ENCODE measurements at places on chromosomes 1 and 21.

GRCh38 chr1:226972931-226973330 lies 32.8 kb downstream of the COQ8A start:
- no peak for DNase-seq

DNA sequence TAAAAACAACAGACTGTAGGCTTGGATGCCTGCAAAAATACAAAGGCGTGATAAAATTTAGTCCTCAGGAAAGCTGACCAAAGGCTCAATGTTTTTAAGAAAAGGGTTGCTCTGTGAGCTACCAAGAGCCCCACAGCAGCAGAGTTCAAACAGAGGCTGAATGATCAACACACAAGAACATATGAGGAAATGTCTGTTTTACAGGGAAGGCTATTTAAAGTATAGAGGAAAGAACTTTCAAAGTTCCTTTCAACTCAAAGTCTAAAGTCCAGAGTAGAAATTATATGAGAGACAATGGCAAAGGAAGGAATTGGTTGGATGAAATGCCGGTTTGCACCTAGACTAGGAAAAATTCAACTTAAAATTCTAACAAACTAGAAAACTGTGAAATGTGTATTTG lies 8.6 kb downstream of the CLSTN1 start:
- DNase-seq = no peak

DNA sequence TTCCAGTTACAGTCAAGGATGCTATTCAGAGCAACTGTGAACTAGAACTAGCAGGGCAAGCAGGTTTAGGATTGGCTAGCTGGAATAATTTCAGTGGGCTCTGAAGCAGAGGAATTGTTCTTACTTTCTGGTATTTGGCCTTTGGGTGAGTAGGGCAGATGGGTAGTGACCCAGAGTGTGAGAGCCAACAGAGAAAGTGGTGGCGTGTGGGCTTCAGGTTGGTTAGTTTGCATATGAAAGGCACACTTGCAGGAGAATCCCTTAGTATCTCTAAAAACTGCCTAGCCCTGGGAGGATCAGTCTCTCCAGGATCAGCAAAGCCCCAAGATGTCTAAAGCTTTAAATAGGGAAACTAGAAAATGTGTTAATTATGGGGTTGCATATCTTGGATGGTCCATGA lies 67.6 kb upstream of the LRRC8B start:
- no peak for DNase-seq

- no peak for DNase-seq
These were observed 106.9 kb downstream of the ASH1L start for GRCh38 chr1:155455588-155456195.

- DNase-seq = no peak
These were observed 50.1 kb downstream of the IL23R start for GRCh38 chr1:67216401-67216800.

DNA sequence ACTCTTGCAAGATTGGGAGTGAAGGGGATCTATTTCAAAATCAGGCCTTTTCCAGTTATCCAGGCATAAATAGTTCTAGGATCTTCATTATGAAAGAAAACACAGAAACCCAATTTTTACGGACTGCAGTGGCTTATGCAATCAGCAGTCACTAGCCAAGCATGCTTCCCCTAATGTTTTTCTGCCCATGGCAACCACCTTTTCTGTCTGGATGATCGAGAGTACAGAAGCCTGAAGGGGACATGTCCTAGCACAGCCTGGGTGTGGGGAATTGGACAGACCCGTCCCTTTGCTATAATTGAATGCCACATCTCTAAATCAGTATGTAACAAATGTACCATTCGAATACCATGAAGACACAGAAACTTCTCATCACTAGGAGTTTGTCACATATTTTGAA lies 29.8 kb upstream of the NCAM2 start:
- no peak for DNase-seq

DNA sequence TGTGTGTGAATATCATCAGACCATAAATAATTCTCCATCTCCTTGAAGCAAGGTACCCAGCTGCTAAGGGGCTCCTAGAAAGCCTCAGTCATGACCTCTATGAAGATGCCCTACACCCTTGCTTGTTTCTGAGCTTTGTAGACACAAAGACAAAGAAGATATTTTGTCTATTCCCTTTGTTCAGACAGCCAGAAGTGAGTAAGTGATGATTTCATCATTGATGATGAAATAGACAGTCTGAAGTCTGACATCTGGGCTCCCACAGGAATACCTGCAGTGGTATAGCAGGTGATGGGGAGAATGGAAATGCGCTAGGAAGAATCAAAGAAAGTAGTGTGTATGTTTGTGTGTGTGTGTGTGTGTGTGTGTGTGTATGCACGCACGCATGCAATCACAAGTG lies 82.2 kb upstream of the DPT start:
- DNase-seq = no peak
